MV-4-11 (cell line): ENCODE measurements at places on chromosomes 7 and 10.

DNA sequence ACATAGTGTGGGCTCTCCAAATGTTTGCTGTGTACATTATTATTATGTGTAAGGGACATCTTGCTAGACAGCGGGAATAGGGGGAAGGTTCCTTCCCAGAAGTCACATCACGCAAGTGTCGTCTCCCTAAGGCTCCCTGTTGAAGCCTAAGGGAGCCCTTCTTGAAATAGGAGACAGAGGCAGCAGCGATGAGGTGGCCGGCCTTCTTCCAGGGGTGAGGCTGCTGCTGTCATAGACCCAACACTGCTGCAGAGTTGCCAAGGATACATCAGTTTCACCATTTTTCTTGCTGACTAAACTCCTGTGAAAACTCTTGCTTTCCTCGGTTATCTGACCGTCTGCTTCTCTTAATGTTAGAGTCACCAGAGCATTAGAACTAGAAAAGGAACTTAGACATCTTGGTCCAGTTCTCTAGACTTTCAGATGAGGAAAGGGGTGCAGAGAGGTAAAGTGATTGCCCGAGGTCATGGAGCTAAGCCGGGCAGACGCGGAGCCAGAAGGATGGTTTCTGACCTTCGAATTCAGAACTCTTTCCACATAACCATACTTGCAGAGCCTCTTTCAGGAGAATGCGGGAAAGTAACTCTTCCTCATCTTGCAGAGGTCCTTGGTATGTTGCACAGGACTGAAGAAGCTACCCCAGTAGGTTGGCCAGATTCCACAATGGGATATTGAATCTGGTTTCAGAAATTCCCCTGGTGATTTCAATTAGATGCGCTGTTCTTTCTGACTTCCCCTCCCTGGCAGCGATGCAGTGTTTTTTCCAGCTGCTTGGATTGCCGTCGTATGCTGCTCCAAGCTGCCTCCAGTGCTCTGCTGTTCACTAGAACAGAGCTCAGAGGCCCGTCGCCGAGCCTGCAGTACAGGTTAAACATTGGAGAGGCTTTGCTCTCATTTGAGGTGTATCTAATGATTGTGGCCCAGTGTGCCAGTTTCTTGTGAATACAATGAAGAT is 217.1 kb downstream of the CAMK1D start:
- no peak for DNase-seq

GRCh38 chr10:114384601-114385000 is 19.7 kb downstream of the AFAP1L2 start:
- DNase-seq, result no peak

DNA sequence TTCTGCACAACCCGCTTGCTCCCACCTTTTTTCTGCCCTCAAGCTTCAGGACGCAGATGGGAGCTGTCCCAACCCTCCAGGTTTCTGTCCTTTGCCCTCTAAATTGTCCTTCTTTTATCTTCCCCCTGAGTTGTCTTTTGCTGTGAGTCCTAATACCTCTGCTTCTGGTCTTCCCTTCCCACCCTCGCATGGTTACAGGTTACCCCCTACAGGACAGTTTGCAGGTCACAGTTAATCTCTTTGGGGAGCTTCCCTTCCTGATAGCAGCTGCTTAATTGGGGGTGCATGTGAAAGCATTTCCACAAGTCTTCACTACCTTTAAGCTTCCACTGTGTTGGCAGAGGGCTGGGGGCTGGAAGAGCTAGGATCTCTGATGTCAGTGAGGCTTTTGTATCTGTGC is 121.5 kb upstream of the CXCL12 start:
- DNase-seq, result no peak

DNA sequence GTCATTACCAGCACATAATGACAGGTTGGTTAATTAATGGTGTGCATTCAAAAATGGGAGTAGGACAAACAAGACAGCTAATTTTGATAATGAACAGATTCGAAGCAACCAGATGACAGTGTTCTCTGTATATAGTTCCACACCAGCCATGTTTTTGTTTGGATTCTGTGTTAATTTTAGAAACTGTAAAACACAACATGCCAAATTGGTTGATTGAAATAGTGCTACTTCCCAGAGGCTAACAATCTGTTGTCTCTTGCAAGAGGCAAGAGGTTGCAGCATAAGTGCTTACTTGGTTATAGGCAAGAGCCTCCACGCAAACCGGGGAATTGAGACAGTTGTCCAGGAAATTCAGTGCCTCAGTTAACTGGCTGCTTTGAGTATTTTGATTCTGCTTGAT is 170.2 kb upstream of the HABP2 start:
- DNase-seq, result no peak

GRCh38 chr10:125844751-125845221 is 21.4 kb downstream of the BCCIP start:
- no peak for DNase-seq

DNA sequence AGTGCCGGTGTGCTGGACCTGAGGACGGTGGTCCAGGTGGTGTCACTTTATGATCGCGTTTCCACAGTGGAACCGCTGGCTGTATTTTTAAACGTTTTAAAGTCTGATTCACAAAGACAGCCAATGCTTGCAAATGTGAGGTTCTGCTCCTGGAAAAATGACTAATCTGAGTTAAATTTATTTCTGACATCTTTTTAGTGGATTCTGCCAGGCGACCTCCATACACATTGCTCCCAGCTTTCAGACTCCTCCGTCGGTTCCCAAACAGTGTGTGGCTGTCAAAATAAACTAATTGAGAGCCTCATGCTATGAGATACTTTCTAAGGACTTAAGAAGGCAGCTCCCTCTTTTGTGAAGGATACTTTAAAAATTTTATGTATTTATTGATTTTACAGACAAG is 12.7 kb upstream of the TTYH3 start:
- no peak for DNase-seq

DNA sequence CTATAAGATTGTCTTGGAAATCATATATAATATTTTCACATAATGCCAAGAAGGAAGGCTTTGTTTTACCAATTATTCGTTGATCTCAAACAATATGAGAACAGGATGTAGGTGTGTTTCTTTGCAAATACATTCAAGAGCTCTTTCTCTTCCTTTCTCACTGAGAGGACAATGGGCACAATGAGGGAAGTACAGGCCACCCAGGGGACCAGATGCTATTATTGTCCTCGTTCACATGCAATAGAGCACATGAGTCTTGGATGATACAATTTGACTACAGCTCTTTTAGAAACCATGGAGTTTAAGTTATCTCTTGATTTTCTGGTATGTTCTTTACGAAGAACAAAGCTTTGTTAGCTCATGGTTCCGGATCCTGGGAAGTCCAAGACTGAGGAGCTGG is 323.7 kb upstream of the KLF6 start:
- no peak for DNase-seq

DNA sequence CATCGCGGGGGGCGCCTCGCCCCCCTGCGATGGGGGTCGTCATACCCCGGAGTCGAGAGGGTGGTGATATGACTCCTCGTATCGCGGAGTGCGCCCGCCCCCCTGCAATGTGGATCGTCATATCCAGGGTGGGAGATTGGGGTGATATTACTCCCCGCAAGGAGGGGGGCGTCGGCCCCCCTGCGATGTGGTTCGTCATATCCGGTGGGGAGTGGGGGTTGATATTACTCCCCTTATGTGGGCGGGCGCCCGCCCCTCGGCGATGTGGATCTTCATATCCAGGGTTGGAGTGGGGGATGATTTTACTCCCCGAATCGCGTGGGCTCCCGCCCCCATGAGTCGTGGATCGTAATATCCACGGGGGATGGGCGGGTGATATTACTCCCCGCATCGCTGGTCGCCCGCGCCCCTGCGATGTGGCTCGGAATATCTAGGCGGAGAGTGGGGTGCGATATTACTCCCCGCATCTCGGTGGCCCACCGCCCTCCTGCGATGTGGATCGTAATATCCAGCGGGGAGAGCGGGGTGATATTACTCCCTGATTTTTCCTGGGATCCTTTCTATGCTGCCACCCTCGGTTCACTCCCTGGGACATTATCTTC is 36.9 kb downstream of the MEIG1 start:
- DNase-seq, result no peak

- DNase-seq, result no peak
Measured at GRCh38 chr7:148356303-148356702, 234.3 kb upstream of the C7orf33 start.

GRCh38 chr10:85611746-85612377 is 754.7 kb downstream of the GRID1 start:
- no peak for DNase-seq
